ENCODE measurements at places on chromosomes 5 and 9.

GRCh38 chr5:175820230-175820629 is 51.1 kb upstream of the CPLX2 start:
- DNase-seq: no peak

- DNase-seq: no peak
Measured at GRCh38 chr5:75364571-75365280, 27.7 kb downstream of the HMGCR start.

DNA sequence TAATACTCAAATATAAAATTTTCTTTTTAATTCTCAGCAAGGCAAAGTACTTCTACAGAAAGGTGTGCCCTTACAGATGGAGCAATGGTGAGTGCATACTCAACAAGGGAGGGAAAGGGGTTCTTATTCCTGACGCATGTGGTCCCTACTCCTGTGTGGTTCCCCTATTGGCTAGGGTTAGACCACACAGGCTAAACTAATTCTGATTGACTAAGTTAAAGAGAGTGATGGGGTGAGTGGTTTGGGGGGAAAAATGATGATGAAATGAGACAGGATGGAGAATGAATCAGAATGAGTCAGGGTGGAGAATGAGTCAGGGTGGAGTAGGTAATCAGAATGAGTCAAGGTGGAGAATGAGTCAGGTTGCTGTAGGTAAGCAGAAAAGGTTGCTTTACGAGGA is 22.9 kb upstream of the HMGCS1 start:
- DNase-seq: no peak

GRCh38 chr5:132389585-132390286 is 20.2 kb downstream of the SLC22A5 start:
- DNase-seq: no peak

DNA sequence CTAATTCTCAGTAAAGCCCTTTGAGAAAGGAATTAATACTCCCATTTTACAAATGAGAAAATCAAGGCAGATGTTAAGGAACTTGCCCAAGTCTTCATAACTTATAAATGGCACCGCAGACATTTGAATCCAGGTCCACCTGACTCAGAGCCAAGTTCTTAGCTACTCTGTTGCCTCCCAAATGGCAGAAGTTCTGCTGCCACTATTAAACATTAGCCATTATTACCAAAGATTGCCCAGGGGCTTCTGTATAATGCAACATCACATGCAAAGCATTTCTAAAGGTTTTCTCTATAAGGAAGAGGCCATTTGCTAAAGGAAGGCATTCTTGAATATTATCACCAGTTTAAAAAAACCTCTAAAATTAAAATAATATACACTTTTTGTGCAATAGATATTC is 28.3 kb downstream of the TPD52L3 start:
- DNase-seq: no peak

DNA sequence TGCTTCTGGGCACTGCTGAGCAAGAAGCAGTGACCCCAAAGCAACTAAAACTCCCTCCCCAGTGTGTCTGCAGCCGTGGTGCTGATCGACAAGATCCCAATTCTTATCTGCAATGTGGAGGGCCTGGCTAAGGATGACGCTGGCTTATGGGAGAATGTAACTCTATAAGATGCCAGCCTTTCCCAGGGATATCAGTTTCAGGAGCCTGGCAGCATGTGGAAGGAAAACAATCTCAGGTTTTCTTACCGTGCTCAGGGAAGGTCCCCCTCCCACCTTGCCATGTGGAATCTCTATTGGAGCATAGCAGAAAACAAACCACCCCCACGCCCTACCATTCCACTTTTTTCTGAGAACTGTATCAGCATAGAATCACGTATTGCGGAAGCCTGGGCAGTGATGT is 87.7 kb upstream of the PTPN3 start:
- no peak for DNase-seq

GRCh38 chr5:67793418-67793817 is 422.1 kb upstream of the PIK3R1 start:
- no peak for DNase-seq

DNA sequence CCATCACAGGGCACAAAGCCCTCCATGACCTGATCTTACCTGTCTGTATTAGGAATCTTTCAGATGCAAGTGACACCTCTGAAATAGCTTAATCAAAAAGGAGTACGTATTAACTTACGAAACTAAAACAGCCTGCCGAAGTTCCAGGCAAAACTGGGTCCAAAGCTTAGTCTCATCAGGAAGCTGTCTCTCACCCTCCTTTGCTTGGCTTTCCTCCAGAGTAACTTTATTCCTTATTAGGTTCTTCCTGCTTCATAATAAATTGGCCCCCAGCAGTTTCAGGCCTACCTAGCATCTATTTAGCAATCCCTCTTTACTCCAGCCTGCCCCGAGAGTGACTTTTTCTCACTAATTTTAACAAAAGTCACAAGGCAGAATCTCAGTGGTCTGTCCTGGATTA is 58.4 kb upstream of the STK32A start:
- DNase-seq: no peak

DNA sequence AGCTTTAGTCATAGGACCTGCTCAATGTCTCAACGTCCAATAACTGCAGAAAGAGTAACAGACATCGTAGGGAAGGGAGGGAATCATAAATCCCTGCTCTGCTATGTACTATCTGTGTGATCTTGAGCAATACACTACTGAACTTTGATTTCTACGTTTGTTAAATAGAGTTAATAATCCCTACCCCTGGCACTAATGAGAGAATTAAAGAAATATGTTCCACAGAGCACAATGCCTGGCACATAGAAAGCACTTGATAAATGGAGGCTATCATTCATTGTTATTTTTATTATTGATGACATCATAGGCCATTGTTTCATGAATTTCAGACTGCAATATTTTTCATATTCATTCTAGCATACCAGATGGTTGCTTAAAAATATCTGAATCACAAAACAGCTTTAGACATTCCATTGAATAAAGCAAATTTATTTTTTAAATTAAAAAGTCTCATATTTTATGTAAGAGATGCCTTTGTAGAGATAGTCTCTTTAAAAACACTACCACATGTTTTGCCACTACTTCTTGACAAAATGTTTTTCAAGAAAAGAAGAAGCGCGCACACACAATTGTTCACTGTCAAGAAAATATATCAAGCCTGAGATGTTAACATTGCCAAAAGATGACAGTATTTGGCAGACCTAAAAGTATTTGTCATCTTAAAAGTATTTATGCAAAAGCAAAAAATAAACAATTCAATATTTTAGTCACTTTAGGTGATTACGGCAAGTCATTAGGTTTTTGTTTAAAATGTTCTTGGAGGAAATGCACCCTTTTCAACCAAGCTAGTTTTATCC is 108.5 kb downstream of the EBF1 start:
- DNase-seq: no peak

All from NCI-H1417 treated with DMSO at 0.1 percent for 48 hours (cell line).